ENCODE measurements at places on chromosomes 12 and 14.

DNA sequence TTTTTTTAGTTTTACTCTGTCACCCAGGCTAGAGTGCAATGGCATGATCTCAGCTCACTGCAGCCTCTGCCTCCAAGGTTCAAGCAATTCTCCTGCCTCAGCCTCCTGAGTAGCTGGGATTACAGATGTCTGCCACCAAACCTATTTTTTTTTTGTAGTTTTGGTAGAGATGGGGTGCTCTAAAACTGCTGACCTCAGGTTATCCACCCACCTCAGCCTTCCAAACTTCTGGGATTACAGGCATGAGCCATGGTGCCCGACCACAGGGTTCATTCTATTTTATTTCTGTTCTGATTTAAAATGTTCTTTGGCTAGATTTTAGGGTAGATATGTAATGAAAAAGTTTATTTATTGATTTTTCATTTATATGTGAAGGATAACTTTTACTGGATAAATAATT, 1062.8 kb upstream of the NOVA1 start:
- no peak for DNase-seq

- no peak for DNase-seq
These were observed 47.1 kb downstream of the MLXIP start for GRCh38 chr12:122125452-122126341.

DNA sequence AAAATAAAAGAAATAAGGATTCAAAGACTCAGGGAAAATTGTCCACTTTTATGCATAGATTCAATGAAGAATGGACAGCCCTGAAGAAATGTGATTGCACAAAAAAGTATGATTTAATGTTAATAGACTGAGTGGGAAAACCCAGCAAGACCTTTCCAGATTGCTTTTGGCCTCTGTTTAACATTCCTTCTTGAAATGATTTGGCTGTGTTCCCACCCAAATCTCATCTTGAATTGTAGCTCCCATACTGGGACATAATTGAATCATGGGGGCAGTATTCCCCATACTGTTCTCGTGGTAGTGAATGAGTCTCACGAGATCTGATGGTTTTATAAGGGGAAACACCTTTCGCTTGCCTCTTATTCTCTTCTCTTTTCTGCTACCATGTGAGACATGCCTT, 1316.9 kb upstream of the SEL1L start:
- no peak for DNase-seq

DNA sequence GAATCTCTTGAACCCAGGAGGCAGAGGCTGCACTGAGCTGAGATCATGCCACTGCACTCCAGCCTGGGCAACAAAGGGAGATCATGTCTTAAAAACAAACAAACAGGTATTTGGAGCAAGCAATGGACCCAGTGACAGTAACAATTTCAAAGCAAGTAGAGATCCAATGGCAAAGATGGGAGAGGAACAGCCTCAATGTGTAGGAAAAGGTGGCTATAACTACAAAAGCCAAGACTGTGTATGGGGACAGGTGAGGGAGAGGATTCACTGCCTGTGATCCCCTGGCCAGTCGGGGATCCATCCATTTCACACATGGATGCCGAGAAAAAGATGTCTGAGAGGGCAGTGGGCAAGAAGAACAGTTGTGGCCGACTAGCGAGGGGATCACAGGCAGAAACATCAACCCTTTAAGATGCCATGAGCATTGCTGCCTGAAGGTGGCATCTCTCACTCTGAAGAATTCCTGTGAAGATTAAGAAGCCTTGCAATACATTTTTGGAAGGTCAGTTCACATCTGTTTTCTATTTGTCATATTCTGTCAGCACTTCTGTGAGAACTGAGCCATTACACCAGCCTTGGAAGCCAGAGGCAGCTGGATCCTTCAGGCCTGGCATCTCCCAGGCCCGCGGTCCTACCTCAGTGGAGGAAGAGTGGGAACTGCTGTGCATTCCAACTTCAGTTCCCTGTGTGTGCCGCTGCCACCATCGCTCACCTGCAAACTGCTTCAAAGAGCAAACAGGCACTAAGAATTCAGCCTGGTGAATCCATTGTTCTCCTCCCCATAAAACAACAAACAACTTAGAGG, 54.5 kb upstream of the FRS2 start:
- DNase-seq, result peak; percentile 6

GRCh38 chr12:402029-402389, 565 bp downstream of the CCDC77 start:
- no peak for DNase-seq
